ENCODE measurements at places on chromosomes 16 and 17.

DNA sequence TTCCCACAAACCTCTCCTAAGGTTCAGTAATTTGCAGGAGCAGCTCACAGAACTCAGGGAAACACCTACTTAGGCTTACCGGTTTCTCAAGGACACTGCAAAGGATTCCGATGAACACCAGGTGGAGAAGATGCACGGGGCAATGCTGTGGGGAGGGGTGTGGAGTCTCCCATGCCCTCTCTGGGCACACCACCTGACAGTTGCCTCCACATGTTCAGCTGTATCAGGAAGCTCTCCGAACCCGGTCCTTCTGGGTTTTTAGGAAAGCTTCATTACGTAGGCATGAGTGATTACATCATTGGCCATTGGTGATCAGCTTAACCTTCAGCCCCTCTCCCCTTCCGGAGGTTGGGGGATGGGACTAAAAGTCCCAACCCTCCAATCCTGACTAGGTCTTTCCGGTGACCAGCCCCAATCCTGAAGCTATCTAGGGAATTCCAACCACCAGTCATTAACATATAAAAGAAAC, 21.6 kb downstream of the C17orf58 start:
- no peak for DNase-seq

GRCh38 chr17:9977180-9977575, 72.1 kb upstream of the RCVRN start:
- DNase-seq = no peak

- DNase-seq = no peak
Measured at GRCh38 chr16:12896562-12896961, 4.8 kb upstream of the SHISA9 start.

- no peak for DNase-seq
Measured at GRCh38 chr16:84785843-84786581, 33.8 kb upstream of the CRISPLD2 start.

DNA sequence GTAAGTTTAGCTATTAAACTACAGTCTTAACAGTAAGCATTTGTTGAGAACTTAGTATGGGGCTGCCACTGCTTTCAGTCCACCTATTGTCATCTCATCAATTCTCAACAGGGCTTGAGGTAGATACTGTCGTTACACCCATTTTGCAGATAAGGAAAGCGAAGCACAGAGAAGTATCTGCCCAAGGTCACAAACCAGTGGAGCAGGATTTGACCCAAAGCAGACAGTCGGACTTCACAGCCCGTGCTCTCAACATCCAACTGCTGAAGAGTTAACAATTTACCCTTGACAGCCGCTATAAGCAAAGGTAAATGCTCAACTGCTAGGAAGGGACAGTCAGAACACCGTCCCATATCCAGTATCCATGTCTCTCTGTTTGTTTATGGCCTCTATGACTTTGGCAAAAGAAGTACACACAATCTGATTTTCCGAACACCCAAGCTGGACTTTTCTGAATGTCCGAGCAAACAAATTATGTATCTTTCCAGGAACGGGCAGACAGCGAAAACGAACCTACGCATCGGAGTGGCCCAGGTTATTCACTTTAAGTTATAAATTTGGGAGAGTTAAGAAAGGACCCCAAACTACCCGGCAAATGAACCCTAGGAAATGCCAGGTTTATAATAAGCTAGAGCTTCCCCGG, 1.2 kb downstream of the SIAH1 start:
- DNase-seq = no peak

GRCh38 chr16:13848795-13849194, 71.2 kb upstream of the ERCC4 start:
- DNase-seq = no peak

- no peak for DNase-seq
Measured at GRCh38 chr17:15498107-15498506, 30.7 kb upstream of the CDRT4 start.

- DNase-seq = no peak
Measured at GRCh38 chr16:78500659-78501270, 401.3 kb downstream of the WWOX start.

DNA sequence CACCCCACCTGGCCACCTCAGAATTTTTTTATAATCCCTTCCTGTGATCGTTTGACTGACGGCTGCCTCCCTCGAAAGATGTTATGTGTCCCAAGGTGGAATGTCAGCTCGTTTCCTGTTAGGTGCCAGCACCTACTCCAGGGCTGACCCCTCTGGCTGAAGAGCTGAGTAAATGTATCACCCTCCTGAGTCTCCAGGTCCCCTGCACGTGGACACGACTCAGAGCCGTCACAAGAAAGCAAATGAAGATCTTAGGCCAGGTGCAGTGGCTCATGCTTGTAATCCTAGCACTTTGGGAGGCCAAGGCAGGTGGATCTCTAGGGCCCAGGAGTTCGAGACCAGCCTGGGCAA, 273.2 kb downstream of the C16orf95 start:
- no peak for DNase-seq

GRCh38 chr17:17077861-17078732, 35.8 kb downstream of the MPRIP start:
- no peak for DNase-seq

Measured in stimulated activated CD8-positive, alpha-beta memory T cell treated with anti-CD3 and anti-CD28 coated beads, Interleukin-2, amount 100 ng/mL, for 48 hours (primary cell).